Tongue (tissue), 3 donors: ENCODE measurements at places on chromosomes 2 and 18.
A peak's percentile ranks its signal among the peaks of the same experiment; 100 is the strongest.

DNA sequence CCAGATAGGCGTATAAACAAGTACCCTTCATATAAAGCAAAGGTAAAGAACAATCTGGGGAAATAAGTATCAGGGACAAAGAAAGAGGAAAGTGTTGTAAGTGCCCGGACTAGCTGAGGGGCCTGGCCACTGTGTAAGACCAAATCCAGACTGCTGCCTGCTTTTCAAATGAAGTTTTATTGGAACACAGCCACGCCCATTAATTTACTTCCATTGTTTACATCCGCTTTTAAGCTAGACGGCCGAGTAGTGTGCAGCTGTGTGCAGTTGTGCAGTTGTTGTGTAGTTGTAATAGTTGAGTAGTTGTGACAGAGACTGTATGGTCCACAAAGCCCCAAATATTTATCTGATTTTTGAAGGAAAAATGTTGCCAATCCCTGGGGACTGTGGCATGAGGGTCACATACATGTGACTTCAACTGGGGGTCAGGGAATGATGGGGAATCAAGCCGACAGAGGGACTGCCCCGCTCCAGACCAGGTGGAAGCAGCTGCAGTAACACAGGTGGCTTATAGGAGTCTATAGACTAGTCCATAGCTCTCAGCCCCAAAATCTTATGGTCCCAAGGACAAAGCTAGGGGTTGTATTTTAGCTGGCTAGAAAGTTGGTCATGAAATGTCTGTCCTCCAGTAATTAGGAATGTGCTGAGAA, 30.0 kb downstream of the FHL2 start:
- no peak for DNase-seq

- no peak for DNase-seq
Observed at GRCh38 chr18:37854396-37854795, 288.8 kb upstream of the CELF4 start.

GRCh38 chr2:16031848-16032159, 91.5 kb downstream of the MYCN start:
- peak; percentile 70 for DNase-seq

GRCh38 chr18:13520306-13520705, 206.1 kb downstream of the FAM210A start:
- peak; percentile 80 for DNase-seq

GRCh38 chr2:24821433-24821891, 28.2 kb downstream of the CENPO start:
- DNase-seq = no peak

GRCh38 chr2:6423157-6423556, 442.6 kb downstream of the CMPK2 start:
- DNase-seq = no peak

- peak; percentile 82 for DNase-seq
Observed at GRCh38 chr2:66433945-66434678, 813 bp upstream of the MEIS1 start.

DNA sequence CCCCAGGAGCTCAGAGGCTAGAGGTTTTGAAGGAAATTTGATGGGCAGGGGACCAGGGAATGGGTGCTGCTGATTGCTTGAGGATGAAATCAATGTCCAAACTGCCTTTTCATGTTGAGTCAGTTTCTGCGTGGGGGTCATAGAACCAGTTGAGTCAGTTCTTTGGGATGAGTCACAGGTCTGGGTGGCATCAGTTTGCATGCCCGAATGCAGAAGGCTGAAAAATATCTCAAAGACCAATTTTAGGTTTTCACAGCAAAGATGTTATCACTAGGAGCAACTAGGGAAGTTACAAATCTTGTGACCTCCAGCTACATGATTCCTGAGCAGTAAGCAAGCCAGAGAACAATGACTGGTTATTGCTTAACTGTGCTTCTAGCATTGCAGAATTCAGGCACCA, 1135.1 kb upstream of the CRIM1 start:
- no peak for DNase-seq

- DNase-seq = no peak
Observed at GRCh38 chr2:207766041-207766551, 3.6 kb downstream of the FZD5 start.

DNA sequence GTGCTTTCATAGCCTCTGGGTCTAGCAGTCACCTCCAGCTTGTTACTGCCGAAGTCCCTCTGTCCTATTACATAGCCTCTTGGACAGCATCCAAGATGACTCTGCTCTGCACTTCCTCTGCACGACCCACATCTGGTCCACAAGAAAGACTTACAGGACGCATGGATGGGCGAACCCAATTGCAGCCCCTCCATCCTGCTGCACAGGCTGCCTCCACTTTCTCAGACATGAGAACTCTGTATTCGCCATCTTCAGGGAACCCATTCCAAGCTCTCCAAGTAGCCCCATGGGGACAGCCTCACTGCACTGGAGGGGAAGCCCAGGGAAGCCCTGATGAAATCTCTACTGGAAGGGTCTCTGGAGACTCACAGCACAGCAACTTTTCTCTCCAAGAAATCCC, 172.1 kb downstream of the GFPT1 start:
- DNase-seq = peak; percentile 70

DNA sequence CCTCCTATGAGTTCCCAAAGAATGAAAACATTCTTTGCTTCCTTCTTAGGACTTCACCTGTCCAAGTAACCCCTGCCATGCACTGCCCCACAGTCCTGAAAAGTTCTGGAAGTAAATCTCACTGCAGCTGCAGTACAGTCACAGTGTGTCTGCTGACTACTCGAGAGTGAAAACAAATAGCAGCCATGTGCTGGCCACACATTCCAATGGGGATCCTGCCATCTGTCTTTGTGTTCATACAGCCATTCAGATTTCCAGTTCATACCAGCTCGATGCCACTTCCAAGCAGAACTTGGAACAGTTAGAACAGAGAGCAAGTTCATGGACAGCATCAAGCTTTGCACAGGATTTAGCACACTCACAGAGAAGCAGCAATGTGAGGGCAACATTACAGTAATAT, 629.9 kb upstream of the ACVR2A start:
- DNase-seq = peak; percentile 73

GRCh38 chr18:3577281-3577855, 127.4 kb downstream of the TGIF1 start:
- peak; percentile 34 for DNase-seq

DNA sequence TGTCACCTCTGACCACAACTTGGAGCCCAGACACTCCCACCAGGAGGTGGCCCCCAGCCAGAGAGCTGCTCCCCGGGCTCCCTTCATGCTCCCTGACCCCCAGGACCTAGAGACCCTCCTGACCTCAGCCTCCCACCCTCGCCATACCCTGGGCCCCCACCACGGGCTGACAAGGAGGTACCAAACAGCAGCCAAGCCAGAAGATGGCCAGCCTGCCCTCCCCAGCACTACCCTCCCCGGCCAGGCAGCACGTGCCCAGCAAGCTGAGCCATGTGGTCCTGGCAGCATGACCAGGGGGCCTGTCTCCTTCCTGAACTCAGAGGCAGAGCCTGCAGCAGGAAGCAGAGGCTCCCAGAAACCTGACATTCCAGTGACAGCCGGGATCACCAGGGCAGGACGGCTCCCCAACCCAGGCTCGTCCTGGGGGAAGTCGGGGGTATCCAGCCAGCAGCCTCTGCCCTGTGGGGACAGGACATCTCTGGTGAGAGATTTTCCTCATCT, 69.4 kb upstream of the GPC1 start:
- DNase-seq = no peak

GRCh38 chr18:10169064-10169562, 255.3 kb downstream of the VAPA start:
- DNase-seq = peak; percentile 74

DNA sequence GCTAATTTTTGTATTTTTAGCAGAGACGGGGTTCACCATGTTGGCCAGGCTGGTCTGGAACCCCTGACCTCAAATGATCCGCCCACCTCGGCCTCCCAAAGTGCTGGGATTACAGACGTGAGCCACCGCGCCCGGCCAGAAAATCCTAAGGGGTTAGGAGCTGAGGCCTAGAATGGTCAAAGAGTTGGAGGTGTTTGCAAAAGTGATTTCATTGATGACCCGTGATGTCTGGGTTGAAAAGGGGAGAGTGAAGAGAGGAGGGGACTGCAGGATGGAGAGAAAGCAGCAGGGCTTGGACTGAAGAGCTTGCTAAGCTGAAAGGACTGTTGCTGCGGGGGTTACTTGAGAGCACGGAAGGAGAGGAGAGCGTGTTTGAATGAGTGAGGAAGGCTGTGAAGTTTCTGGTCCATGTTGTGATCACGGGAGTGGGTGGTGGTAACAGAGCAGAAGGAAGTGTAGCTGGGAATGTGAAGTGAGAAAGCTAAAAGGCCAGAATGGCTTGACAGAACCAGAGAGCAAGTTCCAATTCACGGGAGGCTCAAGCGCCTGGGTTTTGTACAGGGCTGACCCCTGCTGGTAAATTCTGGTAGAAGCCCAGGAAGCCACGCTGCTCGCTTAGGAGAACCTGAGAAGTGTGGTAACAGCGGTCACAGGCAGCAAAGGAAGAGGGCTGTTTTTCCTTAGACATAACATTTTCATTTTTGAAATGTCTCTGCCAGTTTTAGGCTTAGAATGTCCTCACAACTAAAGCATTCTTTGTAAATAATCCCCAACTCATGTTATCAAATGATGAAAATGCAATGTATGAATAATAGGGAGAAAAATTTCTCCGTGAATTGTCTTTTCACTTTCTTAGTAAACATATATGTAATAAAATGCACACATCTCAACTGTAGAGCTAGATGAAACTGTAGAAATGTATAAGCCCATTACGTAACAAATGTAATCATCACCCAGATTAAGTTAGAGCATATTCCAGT, 40.5 kb upstream of the ACTR2 start:
- DNase-seq = peak; percentile 91

DNA sequence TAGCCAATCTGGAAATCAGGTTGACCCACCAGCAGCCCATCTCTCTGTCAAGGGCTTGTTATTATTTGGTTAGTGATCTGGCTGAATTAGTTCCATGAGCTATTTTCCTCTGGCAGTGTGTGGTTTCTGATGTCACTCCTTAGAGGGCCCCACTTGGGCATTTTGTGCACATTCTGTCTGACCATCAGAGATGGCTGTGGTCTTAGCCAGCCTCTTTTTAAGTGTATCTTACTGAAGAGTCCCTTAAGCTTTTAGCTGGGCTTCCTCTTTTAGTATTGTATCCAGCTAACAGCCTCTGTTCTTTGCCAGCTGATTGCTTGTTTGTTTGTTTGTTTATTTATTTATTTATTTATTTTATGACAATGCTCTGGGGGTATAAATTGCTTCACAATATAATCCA, 951.1 kb upstream of the CNTNAP5 start:
- no peak for DNase-seq

DNA sequence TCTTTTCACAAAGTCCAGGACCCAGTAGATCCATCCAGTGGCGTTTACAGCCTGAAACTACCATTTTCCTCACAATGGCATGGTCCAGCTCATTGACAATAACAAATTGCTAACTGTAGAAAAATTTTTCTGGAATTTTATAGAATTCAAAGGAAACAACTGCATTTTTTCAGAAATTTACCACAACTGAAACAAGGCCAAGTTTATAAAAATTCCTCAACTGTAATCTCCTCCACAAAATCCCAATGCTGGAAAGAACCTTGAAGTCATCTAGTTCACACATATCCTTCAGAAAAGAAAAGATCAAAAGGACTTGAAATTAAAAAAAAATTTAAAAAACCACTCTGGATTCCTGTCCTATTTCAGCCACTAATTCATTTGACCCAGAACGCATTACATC, 226.0 kb upstream of the CTAGE1 start:
- no peak for DNase-seq

DNA sequence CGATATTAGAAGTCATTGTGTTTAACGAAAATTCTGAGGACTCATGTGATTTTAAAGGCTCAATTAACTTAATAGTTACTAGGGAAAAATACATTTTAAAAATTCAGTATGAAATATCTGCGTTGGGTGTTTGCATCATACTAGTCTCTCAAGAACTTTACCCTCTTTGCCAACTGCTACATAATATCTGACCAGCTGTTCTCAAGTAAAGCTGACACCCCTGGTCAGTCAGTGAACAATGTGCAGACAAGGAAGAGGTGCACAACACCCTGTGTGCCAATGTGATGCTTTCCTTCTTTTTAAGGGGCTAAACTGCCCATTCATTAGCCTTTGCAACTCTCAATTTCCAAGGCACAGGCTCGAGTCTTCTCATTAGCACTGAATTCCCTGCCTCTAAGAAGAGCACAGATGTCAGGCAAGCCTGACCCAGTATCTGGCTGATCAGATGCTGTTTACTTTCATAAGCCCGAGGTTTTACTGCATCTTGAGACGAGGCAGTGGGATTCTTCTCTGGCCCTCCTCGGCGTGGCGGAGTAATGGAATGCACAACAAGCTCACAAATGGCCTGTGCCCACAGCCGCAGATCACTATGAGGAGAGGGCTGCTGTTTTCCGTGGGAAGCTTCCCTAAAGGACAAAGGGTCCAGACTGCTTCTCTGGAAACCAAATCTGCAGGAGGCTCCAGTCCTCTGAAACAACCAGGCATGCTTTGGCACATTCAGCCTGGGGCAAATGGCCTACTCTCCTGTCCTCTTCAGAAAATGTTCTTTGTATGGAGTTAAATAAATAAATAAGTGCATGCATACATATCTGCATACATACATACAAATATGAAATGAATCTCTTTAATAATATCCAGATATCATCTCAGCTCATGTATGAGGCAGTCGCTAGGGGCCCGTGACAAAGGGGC, 240.3 kb downstream of the ZNF521 start:
- peak; percentile 59 for DNase-seq

DNA sequence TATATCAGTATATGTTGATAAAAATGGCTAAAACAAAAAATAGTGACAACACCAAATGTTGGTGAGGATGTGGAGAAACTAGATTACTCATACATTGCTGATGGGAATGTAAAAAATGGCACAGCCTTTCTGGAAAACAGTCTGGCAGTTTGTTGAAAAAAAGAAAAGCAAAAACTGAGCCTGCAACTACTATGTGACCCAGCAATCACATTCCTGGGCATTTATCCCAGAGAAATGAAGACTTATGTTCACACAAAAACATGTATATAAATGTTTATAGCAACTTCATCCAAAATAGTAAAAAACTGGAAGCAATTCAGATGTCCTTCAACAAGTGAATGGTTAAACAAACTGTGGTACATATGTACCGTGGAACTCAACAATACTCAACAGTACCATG, 7.5 kb upstream of the KDSR start:
- peak; percentile 9 for DNase-seq

DNA sequence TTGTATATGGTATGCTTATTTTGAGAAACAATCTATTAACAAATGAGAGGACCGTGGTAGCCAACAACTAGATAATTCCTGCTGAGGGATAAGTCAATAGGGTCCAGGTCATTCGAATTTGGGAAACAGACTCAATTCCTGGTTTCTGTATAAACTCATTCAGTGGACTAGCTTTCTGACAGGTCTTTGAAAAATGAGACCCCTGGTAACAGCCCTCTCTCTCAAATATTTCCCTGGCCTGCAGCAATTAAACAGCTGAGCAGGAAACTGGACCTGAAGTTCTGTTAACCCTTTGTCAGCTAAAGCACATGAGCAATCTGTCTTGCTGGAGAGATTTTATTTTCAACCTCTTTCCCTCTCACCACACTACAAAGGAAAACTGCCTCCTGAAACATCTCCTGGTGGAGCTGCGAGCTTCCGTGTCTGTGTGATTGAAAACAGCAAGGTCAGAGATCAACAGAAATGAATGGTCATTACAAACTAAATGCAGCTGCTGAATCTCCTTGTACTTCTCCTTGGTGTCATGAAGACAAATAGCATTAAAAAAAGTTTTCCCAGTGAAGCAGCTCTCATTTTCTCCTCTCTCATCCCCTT, 70.3 kb upstream of the CCDC85A start:
- peak; percentile 21 for DNase-seq
